Activated naive CD4-positive, alpha-beta T cell treated with anti-CD3 and anti-CD28 coated beads, Interleukin-2, amount 50 U/mL, for 72 hours (primary cell): ENCODE measurements at places on chromosomes 7 and 10.

- DNase-seq = no peak
Observed at GRCh38 chr7:129940329-129940728, 12.4 kb downstream of the UBE2H start.

- no peak for DNase-seq
Observed at GRCh38 chr7:101575168-101575567, 53.9 kb downstream of the MYL10 start.

GRCh38 chr10:11357439-11357838 is 254.0 kb downstream of the USP6NL start:
- no peak for DNase-seq

- DNase-seq = peak; percentile 58
Observed at GRCh38 chr10:80196270-80196949, 8.9 kb downstream of the ANXA11 start.
